ENCODE measurements at places on chromosomes 6 and 20.
A peak's percentile ranks its signal among the peaks of the same experiment; 100 is the strongest.

- DNase-seq = no peak
- no peaks in the 10 kb centered on the region for H3K4me1 ChIP-seq
- no peaks in the 10 kb centered on the region for H3K27me3 ChIP-seq
- H3K4me3 ChIP-seq = no peak overlapping the region
- H3K36me3 ChIP-seq = no peaks in the 10 kb centered on the region
- H3K27ac ChIP-seq = no peak overlapping the region
Observed at GRCh38 chr6:51495096-51495495, 592.3 kb downstream of the PKHD1 start.

- no peak overlapping the region for H3K27ac ChIP-seq
- no peak overlapping the region for H3K4me3 ChIP-seq
- no peak for DNase-seq
- no peaks in the 10 kb centered on the region for H3K27me3 ChIP-seq
- H3K36me3 ChIP-seq = no peaks in the 10 kb centered on the region
Observed at GRCh38 chr20:4617484-4617883, 104.2 kb upstream of the PRND start.

DNA sequence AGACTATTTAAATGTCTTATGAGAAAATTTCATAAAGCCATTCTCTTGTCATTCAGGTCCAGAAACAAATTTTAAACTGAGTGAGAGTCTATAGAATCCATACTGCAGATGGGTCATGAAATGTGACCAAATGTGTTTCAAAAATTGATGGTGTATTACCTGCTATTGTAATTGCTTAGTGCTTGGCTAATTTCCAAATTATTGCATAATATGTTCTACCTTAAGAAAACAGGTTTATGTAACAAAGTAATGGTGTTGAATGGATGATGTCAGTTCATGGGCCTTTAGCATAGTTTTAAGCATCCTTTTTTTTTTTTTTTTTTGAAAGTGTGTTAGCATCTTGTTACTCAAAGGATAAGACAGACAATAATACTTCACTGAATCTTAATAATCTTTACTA is 5.0 kb downstream of the MARCKS start:
- H3K36me3 ChIP-seq = no peaks in the 10 kb centered on the region
- H3K4me1 ChIP-seq = peaks cover 23% of the 10 kb centered on the region
- DNase-seq = no peak
- H3K4me3 ChIP-seq = no peak overlapping the region
- peaks cover 27% of the 10 kb centered on the region for H3K27me3 ChIP-seq
- H3K27ac ChIP-seq = no peak overlapping the region

DNA sequence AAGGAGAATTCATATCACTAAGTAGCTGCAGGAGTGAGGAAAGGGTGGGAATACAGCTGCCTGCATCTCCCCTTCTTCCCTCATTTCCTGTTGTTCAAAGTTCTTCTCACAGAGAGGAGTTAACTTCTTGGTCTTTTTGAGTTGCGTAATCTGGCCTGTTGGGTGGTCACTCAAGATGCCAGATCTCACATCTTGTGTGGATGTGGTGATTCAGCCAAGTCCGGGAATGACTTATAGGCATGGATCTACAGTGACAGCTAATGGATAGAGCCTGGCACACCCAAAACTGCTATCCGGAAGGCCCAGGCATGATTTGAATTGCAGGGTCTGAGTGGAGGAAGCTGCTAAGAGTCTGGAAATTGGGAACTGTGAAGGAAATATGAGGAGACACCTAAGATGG is 100.2 kb upstream of the SLC35B3 start:
- no peak overlapping the region for H3K4me3 ChIP-seq
- no peak for DNase-seq
- H3K4me1 ChIP-seq = no peaks in the 10 kb centered on the region
- H3K27me3 ChIP-seq = no peaks in the 10 kb centered on the region
- H3K27ac ChIP-seq = no peak overlapping the region
- H3K36me3 ChIP-seq = no peaks in the 10 kb centered on the region

DNA sequence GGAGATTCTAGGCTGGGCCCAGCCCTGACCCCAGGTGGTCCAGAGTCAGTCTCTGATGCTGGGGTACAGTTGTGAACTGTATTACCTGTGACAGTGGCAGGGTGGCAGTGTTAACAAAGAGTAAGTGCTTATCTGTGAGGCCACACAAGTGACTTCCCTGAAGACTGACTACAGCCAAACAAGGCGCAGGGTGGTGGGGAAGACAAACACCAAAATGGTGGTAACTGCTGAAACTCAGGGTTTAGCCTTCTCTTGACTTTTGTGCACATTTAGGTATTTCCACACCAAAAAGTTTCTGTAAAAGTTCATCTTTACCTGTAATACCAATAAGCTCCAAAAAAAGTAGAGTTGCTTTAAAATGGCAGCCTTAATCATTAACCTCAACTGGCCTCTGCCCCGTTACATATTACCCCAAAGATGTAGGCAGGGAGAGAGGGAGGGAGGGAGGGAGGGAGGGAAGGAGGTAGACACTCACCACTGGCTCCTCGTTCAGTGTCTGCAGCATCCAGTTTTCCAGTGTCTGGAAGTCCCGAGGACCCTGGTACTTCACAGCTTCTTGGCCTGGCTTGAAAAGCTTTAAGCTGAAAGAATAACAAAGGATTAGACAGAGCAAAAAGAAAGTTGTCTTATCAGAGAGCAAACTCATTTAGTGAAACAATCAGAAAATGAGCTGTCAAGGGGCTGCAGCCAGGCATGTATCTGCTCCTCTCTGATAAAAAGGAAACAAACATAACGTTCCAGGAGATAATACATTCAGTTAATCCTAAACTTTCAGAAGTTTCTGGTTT is 11.3 kb downstream of the TXNDC5 start:
- H3K27ac ChIP-seq = no peak overlapping the region
- H3K27me3 ChIP-seq = no peaks in the 10 kb centered on the region
- H3K36me3 ChIP-seq = peaks cover 45% of the 10 kb centered on the region
- no peaks in the 10 kb centered on the region for H3K4me1 ChIP-seq
- no peak for DNase-seq

DNA sequence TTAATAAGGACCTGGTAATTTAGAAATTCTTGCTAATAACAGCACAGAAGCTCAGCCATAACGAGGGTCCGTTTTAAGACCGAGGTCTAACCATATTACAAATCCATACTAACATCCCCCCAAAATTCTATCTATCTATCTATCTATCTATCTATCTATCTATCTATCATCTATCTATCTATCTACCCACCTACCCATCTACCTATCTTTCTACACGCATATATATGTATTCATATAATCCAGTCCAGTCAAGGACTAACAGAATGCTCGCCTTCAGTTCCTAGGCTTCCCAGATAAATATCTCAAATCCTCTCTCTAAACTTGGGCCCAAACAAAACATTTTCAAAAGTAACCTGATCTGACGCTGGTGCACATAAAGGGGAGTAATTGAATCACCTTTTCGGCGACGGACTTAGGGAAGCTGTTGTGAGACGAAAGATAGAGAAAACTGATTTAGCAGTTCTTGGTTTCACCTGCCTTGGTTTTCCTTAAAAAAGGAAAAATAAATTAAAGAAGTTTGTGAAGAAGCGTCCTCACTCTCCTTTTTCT is 14.5 kb downstream of the HMGN4 start:
- H3K36me3 ChIP-seq = no peaks in the 10 kb centered on the region
- H3K27ac ChIP-seq = no peak overlapping the region
- H3K4me3 ChIP-seq = peak overlapping the region; percentile 71
- no peaks in the 10 kb centered on the region for H3K27me3 ChIP-seq

DNA sequence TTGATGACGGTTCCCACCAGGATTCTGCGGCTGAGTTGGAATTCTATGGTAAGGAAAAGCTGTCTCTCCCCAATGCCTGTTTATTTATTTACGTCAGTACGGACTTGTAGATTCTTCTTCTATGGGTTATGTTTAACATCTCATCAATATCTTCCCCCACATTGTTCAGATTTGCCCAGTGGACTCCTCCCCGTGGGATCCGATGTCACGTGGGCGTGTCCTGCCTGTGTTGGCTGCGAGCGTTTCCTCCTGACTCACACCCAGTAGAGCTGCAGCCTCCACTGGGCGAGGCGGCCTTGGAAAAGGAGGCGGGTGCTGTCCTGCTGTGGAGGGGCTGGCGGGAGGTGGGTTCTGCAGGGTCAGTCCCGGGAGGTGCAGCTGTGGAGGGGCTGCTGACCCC is 46.8 kb upstream of the SLCO4A1 start:
- H3K4me1 ChIP-seq = peaks cover 29% of the 10 kb centered on the region
- no peaks in the 10 kb centered on the region for H3K36me3 ChIP-seq
- DNase-seq = no peak
- no peak overlapping the region for H3K4me3 ChIP-seq

DNA sequence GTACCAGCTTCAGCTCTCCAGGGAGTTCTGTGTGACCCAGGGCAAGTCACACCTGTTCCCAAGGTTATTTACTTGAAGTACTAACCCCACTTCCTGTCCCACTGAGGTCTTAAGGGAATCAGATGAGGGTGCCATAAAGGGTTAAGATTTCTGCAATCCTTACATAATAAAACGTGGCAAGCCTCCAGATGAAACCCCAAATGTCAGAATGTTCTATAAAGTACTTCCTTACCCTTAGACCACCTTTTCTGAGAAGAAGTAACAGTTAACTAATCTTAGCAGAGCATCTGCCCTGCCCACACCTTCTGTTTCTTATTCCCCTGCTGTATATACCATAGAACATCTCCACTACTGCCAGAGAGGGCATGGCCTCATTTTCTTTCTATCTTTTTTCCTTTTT is 6.0 kb upstream of the AVP start:
- peak; percentile 34 for DNase-seq
- H3K27me3 ChIP-seq = peaks cover 21% of the 10 kb centered on the region
- no peaks in the 10 kb centered on the region for H3K36me3 ChIP-seq
- H3K27ac ChIP-seq = no peak overlapping the region
- H3K4me1 ChIP-seq = peaks cover 18% of the 10 kb centered on the region

DNA sequence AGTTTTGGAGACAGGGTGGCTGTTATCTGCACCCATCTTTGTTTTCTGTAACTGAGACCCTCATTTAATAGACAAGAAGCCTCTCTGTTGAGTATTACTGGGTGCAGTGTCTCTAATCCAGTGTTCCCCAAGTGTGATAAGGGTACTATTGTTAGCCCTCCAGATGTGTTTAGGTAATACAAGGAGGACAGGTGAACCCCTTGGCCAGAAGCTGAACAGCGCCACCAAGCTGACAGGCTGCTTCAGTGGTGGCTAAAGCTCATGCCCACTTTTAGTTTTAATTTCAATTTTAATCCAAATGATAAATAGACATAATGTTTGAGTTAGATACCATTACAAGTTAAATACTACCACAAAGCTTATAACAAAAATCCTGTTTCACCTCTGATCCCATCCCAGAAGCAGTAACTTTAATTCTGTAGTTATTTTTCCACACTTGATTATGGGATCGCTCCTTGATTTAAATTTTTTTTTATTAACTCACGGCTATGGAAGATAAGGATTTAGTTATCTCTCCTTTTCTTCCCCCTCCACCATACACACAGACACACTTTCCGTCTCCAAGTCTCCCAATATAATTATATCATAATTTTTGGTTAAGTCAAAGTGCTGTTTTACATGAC is 8.4 kb upstream of the STK35 start:
- no peaks in the 10 kb centered on the region for H3K4me1 ChIP-seq
- H3K27ac ChIP-seq = no peak overlapping the region
- H3K4me3 ChIP-seq = no peak overlapping the region
- peaks cover 13% of the 10 kb centered on the region for H3K27me3 ChIP-seq
- DNase-seq = peak; percentile 54
- H3K36me3 ChIP-seq = no peaks in the 10 kb centered on the region

- DNase-seq = no peak
- peaks cover 20% of the 10 kb centered on the region for H3K27me3 ChIP-seq
- no peak overlapping the region for H3K4me3 ChIP-seq
- H3K4me1 ChIP-seq = peaks cover 4% of the 10 kb centered on the region
Observed at GRCh38 chr20:58223358-58223941, 5.0 kb downstream of the ANKRD60 start.

- no peak overlapping the region for H3K27ac ChIP-seq
- DNase-seq = no peak
- H3K4me1 ChIP-seq = peaks cover 6% of the 10 kb centered on the region
- H3K4me3 ChIP-seq = no peak overlapping the region
- H3K27me3 ChIP-seq = no peaks in the 10 kb centered on the region
Observed at GRCh38 chr6:157017861-157018260, 240.7 kb downstream of the ARID1B start.

DNA sequence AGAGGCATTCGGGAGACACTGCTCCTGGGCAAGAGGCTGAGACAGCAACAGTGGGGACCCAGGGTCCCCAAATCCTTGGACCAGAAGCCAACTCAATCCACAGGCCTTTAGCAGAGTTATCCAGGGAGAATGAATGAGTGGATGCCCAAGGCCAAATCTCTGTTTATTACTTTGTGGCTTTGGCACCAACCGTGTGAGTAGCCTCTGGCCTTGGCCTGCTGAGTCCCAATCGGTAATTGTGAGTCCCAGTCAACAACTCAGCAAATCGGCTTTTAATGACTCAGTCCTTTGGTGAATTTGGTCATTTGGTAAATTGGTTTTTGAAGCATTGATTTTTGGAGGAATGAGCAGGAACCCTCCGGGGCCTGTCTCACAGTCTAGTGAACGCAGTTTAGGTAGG is 29.1 kb upstream of the ECI2 start:
- no peak overlapping the region for H3K4me3 ChIP-seq
- peaks cover 2% of the 10 kb centered on the region for H3K27me3 ChIP-seq
- H3K27ac ChIP-seq = no peak overlapping the region
- no peaks in the 10 kb centered on the region for H3K4me1 ChIP-seq
- DNase-seq = no peak

DNA sequence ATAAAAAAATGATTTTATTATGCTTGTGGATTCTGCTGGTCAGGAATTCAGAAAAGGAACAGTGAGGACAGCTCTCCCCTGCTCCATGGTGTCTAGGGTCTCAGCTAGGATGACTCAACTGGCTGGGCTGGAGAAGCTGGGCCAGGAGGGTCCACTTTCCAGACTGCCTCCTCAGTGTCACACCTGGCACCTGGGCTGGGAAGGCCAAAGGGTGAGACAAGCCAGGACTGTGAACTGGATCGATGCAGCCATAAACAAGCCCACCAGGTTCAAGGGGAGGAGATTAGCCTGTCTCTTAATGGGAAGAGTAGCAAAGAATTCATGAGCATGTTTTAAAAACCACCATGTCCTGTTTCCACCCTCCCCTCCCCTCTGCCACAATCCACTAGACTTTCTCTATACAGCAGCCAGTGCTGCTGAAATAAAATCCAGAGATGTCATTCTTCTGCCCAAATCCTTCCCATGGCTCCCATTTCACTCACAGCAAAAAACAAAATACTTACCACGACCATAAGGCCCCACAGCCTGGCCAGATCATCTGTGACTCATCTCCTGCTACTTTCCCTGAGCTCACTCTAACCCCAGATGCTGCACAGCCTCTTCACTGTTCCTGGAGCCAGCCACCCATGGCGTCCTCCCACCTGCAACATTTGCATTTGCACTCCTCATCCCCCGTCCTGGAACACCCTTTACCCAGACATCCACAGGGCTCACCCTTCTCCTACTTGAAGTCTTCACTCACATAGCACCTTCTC is 13.8 kb downstream of the SPTLC3 start:
- H3K27ac ChIP-seq = no peak overlapping the region
- no peaks in the 10 kb centered on the region for H3K27me3 ChIP-seq
- no peaks in the 10 kb centered on the region for H3K36me3 ChIP-seq
- H3K4me3 ChIP-seq = no peak overlapping the region
- no peak for DNase-seq

- DNase-seq = no peak
- H3K27ac ChIP-seq = no peak overlapping the region
- H3K36me3 ChIP-seq = no peaks in the 10 kb centered on the region
- H3K27me3 ChIP-seq = no peaks in the 10 kb centered on the region
Observed at GRCh38 chr6:147611992-147612391, 103.5 kb downstream of the SAMD5 start.

GRCh38 chr20:62175711-62176110 is 7.1 kb upstream of the MTG2 start:
- H3K4me3 ChIP-seq = no peak overlapping the region
- H3K27ac ChIP-seq = no peak overlapping the region
- H3K4me1 ChIP-seq = no peaks in the 10 kb centered on the region
- no peak for DNase-seq
- peaks cover 2% of the 10 kb centered on the region for H3K36me3 ChIP-seq
- H3K27me3 ChIP-seq = no peaks in the 10 kb centered on the region

Data from natural killer cell (primary cell).